T-cell (primary cell): ENCODE measurements at places on chromosomes 4 and X.

GRCh38 chr4:5747738-5748375 lies 36.9 kb downstream of the EVC start:
- DNase-seq: no peak

GRCh38 chr4:6695660-6696610 lies 2.3 kb downstream of the S100P start:
- DNase-seq: peak; percentile 65

- no peak for DNase-seq
These were observed 707.8 kb upstream of the AMOT start for GRCh38 chrX:113548308-113549015.

DNA sequence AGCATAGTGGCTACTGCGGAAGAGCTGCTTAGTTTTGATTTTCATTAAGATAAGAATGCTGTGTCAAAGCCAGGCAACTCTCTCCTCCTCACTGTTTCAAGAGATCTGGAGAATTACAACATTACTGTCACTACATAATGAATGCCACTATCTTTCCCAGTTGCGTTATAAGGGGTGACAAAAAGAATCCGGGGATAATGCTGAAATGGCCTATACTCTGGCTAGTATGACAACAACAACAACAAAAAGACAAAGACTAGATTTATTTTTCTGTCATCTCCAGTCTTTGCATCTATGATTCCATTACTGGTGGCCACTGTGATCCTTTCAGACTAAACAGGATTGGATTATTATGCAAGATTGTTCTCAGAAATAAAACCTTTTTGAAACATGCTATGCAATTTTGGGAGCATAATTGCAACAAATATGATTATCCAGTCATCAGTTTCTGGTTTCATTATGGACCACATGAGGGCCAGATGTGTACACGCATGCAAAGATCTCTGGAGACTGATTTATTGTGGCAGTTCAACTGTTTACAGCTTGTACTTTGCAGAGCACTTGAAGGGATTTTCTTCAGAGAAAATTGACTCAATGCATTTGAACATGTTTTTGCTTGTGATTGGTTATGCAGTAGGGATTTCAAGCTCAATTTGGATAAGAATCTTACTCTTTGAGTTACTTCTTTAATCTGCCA lies 31.1 kb upstream of the SPANXB1 start:
- no peak for DNase-seq

GRCh38 chr4:113882668-113883067 lies 96.8 kb downstream of the ARSJ start:
- no peak for DNase-seq

- DNase-seq: no peak
These were observed 79.5 kb downstream of the HMGB2 start for GRCh38 chr4:173254646-173255045.

- DNase-seq: no peak
These were observed 20.2 kb downstream of the EPGN start for GRCh38 chr4:74328501-74328900.

DNA sequence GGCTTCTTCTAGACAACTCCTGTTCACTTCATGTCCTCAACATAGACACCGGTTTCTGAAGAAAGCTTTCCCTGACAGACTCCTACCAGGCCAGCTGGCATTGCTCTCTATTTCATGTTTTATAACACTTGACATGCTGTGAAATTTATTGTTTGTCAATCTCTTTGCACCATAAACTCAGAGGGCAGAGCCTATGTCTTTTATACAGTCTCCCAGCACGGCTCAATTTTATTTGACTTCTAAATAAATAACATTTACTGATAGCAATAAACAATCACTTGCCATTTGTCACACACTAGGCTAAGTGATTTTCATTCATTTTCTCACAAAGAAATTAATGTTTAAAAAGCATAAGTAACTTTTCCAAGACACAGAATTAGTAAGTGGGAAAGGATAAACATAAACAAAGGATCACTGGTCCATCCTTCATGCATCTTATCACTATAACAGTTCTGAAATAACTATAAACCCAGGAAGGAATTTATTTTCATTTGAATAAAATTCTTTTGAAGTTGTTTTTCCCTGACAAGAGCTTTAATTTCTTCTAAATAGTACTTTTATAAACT lies 577.6 kb downstream of the TECRL start:
- DNase-seq: no peak

- no peak for DNase-seq
These were observed 5.9 kb upstream of the C4orf17 start for GRCh38 chr4:99504804-99505502.

DNA sequence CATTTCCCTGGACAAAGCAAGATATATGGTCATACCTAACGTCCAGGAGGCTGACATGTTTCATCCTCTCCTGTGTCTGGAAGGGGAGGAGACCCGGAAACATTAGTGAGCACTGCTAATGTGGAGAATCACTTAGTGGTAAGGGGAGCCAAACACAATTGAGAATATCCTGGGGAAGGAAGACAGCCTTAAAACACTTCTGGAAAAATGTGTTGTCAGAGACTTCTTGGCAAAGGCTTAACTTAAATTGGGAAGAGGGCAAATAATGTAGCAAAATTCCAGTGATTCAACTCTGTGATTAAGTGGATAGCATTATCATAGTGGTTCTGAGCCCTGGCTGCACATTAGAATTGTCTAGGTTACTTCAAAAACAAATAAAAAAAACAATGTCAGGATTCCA lies 39.5 kb downstream of the SPARCL1 start:
- no peak for DNase-seq

- no peak for DNase-seq
These were observed 46.4 kb upstream of the VBP1 start for GRCh38 chrX:155169881-155170280.

GRCh38 chr4:185657183-185657582 lies 121.9 kb upstream of the PDLIM3 start:
- DNase-seq: no peak

DNA sequence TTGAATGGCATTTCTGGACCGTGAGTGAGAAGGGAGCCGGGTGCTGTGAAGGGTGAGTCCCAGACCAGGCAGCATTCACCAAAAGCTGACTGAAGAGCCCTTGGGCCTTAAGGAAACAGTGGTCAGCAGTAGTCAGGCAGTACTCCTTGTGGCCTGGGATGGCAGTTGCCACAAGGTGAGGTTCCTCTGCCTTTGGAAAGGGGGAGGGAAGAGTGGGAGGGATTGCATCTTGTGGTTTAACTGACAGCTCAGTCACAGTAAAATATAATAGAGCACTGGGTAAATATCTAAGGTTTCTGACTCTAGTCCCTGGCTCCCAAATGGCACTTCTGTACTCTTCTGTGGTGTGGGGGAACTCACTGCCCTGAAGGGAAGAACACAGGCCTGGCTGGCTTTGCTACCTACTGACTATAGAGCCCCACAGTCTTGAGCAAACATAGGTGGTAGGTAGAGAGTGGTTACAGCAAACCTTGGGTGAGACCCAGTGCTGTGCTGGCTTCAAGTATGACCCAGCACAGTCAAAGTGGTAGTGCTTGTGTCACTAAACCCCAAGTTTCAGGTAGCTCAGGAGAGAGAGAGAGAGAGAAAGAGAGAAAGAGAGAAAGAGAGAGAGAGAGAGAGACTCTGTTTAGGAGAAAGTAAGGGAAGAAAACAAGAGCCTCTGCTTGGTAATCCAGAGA lies 154.2 kb downstream of the TEX11 start:
- DNase-seq: no peak

- DNase-seq: no peak
These were observed 8.3 kb downstream of the GPRIN3 start for GRCh38 chr4:89299153-89299791.

- no peak for DNase-seq
These were observed 219.4 kb downstream of the NKX6-1 start for GRCh38 chr4:84279678-84280077.

- DNase-seq: peak; percentile 42
These were observed at the start of gene ZNF630 for GRCh38 chrX:48071064-48071985. Gene ZNF630 (minus strand): TSS chrX:48071640. CDS start chrX:48066886, 4,754 bp downstream.

- no peak for DNase-seq
These were observed 12.6 kb upstream of the SUPT20HL1 start for GRCh38 chrX:24347881-24348280.

- DNase-seq: no peak
These were observed 33.4 kb upstream of the MSMO1 start for GRCh38 chr4:165293927-165294649.

DNA sequence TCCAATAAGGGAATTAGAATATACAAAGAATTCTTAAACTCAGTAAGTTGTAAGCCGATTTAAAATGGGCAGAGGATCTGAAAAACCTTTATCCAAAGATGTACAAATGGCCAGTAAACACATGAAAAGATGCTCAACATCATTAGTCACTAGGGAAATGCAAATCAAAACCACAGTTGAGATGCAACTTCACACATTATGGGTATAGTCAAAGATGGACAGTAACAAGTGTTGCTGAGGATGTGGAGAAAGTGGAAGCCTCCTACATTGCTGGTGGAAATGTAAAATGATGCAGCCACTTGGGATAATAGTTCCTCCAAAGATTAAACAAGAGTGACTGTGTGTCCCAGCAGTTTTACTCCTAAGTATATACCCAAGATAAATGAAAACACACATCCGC lies 32.6 kb downstream of the RS1 start:
- no peak for DNase-seq

DNA sequence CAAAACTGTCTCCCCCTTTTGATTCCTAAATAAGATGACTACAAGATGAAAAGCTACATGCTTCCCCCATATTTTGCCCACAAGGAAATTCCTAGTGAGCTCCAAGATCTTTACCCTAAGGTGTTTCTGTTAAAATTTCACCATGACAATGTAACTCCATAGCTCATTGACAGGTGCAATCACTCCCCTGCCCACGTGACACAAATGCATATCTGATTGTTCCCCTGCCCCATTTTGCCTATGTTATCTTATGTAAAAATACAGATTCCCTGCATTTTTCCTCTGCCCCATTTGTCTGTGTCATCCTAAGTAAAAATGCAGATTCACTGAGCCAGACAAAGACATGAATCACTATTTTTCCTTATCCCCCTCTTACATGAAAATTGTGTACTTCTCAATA lies 66.7 kb downstream of the GPRASP3 start:
- no peak for DNase-seq

GRCh38 chr4:103496800-103497199 lies 223.0 kb downstream of the TACR3 start:
- no peak for DNase-seq

GRCh38 chr4:173527103-173527891 lies 2.7 kb downstream of the HAND2 start:
- DNase-seq: no peak

DNA sequence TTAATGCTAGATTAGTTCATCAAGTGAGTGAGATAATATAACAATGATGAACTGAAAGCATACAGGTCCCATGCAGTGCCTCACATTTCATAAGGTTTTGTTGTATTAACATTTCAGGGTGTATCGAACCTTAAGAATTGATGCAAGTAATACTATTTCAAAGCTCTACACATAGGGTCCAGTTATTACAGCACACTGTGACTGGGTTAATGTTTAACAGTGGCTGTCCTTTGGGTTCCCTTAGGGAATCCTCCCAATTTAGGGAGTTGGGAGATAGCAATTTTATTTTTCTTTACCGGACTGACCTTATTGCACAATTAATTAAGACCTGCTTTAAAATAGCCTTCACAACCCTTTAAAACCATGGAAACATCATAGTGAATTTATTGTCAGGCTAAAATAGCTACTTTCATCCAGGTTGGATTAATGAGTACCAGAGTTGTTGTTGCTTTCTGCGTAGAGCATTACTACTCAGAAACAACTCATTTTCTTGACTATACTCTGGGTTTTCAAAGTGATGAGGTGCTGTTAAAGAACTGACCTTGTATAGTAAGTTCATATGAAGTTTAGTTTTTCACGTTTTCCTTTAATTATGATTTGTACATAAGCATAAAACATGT lies 134.4 kb downstream of the AKAP4 start:
- no peak for DNase-seq

- DNase-seq: peak; percentile 13
These were observed 3.8 kb downstream of the CXXC4 start for GRCh38 chr4:104490770-104491480.

DNA sequence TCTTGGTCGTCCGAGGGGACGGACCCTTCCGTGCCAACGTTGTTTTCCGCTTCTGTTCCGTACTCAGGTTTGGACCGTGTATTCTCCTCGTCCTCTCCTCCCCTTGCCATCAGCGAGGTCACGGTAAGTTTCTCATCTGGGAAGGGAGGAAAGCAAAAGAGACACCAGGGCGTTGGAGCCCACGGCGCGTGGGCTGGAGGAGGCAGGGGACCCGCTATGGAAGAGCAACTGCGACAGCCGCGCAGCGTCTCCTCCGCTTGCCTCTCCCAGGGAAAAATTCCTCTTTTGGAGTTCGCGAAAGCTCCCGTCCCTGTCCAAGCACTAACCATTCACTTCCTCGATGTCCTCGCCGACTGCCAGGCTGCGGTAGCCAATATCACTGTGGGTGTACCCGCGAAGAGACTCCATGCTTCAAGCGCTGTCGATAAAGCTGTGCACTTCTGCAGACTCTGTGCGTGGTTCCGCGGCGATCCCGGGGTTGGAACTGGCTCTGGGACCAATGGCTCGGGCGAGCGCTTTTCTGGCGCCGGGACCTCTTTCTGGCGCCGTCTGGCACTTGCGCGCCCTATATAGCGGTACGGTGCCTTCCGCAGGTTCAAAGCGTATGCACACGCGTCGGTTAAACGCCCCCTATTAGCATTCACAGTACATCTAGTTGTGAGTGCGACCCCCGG lies at the start of gene ESX1:
Gene ESX1 (minus strand): TSS at position 492 of the 674 bp plus-strand sequence. CDS start 84 bp downstream, at position 408.
- no peak for DNase-seq

DNA sequence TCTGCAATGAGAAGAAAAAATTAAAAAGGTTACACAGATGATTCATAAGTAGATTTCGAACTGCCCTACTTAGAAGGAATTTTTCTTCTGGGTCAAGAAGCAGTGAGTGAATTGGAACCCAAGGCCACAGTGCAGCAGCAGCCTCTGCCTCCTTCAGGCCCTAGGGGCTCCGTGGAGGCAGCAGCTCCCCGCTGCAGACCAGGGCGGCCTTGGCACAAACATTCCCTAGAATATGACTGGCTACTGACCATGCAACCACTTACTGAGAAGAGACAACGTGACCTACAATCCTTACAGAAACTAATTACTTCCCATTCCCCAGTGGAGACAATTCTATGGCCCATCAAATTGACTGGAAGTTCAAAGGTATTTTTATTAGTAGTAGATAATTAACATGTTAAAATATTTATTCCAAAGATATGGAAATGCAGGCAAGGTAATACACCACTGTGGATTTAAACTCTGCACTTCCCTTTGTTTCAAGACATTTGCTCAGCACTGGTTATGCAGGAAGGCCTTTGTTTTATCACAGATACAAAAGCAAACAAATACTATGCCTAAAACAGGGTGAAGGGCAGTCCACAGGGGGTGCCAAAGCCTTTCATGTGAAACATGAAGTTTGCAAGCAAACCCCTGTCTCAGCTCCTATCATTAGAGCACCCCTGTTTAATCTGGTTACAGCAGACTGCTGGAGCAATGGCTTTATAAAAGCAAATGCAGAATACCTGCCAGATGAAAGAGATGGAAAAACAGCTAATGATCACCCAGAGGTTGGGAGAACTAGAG lies 59.2 kb downstream of the PCDH19 start:
- DNase-seq: no peak

GRCh38 chr4:86151196-86151595 lies 208.7 kb downstream of the MAPK10 start:
- DNase-seq: no peak

DNA sequence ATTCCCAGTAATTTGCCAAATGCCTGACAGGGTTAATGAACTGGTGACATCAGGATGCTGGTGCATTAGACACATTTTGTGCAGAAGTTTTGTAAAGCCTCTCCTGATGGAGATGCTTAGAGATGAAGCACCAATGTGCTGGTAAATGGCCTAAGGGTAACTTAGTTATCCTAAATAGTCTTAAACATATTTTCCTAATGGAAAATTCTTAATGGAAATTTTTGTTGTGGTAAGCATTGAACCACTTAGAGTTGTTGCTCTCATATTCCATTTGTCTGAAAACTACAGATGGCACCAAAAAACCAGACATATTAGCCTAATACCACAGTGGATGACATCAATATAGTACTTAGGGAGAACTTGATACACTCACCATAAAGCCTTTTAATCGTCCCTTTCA lies 154.5 kb upstream of the ANK2 start:
- DNase-seq: no peak
